ENCODE measurements at places on chromosomes 6 and 20. TPM values are rescaled to one million over a fixed set of nuclear protein-coding genes. Genes with fewer than 3 reads are reported as not detected.

Gene GSTA4
- total RNA-seq: 17.5 TPM

- no peak overlapping the region for H3K4me3 ChIP-seq
- no peaks in the 10 kb centered on the region for H3K4me1 ChIP-seq
- no peak overlapping the region for H3K27ac ChIP-seq
- H3K36me3 ChIP-seq: peaks cover 3% of the 10 kb centered on the region
- H3K27me3 ChIP-seq: peaks cover 60% of the 10 kb centered on the region
Measured at GRCh38 chr6:79750806-79751205, 119.7 kb downstream of the SH3BGRL2 start.

Gene GFOD1
- total RNA-seq: 5.2 TPM

- no peak overlapping the region for H3K4me3 ChIP-seq
- no peak for DNase-seq
- H3K36me3 ChIP-seq: peaks cover 38% of the 10 kb centered on the region
- H3K4me1 ChIP-seq: peaks cover 29% of the 10 kb centered on the region
- no peaks in the 10 kb centered on the region for H3K27me3 ChIP-seq
Measured at GRCh38 chr6:157909282-157909664, 72.4 kb upstream of the SYNJ2 start.

Gene VNN1
- total RNA-seq: not detected

Gene ZBTB22
- 16.1 TPM for total RNA-seq

GRCh38 chr6:24396824-24397223 lies 5.9 kb upstream of the MRS2 start:
- H3K4me1 ChIP-seq: peaks cover 12% of the 10 kb centered on the region
- H3K4me3 ChIP-seq: no peak overlapping the region
- peaks cover 40% of the 10 kb centered on the region for H3K27me3 ChIP-seq

GRCh38 chr6:14549871-14550270 lies 432.3 kb downstream of the CD83 start:
- no peaks in the 10 kb centered on the region for H3K36me3 ChIP-seq
- H3K4me1 ChIP-seq: no peaks in the 10 kb centered on the region
- no peak overlapping the region for H3K4me3 ChIP-seq
- DNase-seq: no peak
